ENCODE measurements at places on chromosomes 1 and 21.

DNA sequence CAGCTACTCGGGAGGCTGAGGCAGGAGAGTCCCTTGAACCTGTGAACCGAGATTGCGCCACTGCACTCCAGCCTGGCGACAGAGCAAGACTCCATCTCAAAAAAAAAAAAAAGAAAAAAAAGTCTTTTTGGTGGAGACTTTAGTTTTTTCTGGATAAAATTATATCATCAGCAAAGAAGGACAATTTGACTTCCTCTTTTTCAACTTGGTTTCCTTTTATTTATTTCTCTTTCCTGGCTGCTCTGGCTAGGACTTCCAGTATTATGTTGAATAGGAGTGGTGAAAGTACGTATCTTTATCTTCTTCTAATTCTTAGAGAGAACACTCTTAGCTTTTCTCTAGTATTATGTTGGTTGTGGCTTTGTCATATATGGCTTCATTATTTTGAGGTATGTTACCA is 130.8 kb downstream of the PCBP3 start:
- no peak for DNase-seq

GRCh38 chr1:196423612-196424011 is 184.6 kb downstream of the KCNT2 start:
- DNase-seq: no peak

GRCh38 chr21:28518630-28519029 is 474.0 kb downstream of the LTN1 start:
- no peak for DNase-seq

DNA sequence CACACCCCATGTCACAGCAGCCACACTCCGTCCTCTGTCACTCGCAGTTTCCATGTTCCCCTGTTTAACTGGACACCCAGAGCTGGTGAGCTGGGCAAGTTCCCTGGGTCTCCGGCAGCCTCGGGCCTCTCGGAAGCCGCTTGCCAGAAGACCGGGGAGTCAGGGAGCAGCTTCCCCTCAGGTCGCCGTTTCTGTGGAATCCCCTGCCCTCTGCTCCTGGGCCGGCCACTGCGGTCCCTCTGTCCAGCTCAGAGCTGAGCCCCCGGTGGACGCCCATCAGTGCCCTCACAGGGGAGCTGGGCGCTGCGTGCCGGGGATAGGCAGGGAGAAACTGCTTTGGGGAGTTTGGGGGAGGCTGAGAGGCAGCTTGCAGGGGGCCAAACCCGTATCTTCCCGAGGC is 37.7 kb downstream of the KCNAB2 start:
- no peak for DNase-seq

DNA sequence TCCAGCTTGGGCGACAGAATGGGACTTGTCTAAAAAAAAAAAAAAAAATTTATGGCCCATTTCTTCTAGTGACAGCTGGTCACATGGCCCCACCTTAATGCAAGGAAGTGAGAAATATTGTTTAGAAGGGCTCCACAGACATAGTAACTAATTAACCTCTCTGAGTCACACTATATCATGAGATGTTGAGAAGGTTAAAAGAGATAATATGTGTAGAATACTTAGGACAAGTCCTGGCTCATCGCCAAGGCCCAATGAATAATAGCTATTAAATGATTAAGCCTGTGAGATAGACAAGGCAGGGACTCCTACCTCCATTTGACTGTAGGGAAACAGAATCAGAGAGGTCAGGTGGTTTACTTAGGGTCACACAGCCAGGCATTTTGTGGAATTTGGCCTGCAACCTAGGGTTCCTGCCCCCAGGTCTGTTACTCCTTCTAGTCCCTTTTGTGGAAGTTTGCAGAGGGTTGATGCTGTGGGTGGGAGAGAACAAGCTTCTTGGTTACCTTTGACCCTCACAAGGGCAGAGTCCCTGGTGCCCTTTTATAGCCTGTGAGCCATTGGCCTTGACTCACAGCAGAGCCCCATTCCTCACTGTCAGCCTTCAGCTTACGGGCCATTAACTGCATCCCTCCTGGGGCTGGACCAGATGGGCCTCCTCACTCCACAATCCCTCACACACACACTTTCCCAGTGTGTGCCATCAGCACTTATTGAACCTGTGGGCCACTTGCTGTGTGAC is 48.5 kb downstream of the OPRD1 start:
- no peak for DNase-seq

GRCh38 chr1:151864411-151864810 is 10.9 kb upstream of the THEM5 start:
- no peak for DNase-seq

- DNase-seq: no peak
These were observed 154.9 kb downstream of the CRB1 start for GRCh38 chr1:197422993-197423392.

All from omental fat pad (tissue), 4 donors.